ENCODE measurements at places on chromosomes 2 and 18. TPM values are rescaled to one million over a fixed set of nuclear protein-coding genes. Genes with fewer than 3 reads are reported as not detected.
A peak's percentile ranks its signal among the peaks of the same experiment; 100 is the strongest.

DNA sequence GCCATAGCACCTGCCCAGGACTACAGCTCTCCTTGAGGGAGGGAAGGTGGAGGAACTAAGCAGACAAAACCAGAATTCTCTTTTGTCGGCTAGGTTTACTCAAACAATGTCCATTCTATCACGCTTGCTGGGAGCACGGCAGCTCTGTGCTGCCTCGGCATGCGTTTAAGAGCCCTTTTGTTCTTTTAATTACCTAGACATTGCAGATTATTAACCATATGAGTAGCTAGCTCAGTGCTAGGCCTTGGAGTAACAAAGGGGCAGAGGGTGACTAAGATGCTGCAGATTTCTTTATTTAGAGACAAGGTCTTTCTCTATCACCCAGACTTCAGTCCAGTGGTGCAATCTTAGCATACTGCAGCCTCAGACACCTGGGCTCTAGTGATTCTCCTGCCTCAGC lies 11.1 kb downstream of the MSGN1 start:
- DNase-seq = no peak

- no peak for DNase-seq
These were observed 269.3 kb upstream of the SIX2 start for GRCh38 chr2:45278365-45279078.

DNA sequence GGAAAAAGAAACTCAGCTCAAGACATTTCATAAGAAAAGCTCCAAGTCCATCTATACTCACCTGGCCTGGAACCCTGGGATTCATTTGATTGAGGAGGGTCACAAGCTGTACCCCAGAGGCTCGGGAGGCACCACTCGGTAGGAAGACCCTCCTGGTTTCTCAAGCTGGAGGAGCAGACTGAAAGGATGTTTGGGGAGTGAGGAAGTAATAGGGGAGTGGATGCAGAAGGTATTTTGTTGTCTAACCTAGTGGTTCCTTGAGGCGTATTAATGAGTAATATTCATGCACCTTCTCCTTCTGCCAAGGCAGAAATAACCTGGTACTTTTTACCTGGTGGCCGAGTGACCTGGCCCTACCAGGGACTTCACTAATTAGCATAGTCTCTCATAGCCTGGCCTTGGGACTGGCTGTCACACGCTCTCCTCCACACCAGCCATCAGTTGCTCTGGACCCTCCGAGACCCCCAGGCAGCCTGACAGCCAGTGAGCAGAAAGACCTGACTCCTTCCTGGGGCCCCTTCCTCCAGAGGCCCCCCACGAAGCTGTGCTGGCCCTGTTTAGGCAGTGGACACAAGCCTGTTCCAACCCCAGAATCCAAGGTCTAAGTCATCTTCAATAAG lies 161.4 kb downstream of the BCL2 start:
- DNase-seq = peak; percentile 16

GRCh38 chr2:15504882-15505663 lies 56.1 kb downstream of the NBAS start:
- no peak for DNase-seq

DNA sequence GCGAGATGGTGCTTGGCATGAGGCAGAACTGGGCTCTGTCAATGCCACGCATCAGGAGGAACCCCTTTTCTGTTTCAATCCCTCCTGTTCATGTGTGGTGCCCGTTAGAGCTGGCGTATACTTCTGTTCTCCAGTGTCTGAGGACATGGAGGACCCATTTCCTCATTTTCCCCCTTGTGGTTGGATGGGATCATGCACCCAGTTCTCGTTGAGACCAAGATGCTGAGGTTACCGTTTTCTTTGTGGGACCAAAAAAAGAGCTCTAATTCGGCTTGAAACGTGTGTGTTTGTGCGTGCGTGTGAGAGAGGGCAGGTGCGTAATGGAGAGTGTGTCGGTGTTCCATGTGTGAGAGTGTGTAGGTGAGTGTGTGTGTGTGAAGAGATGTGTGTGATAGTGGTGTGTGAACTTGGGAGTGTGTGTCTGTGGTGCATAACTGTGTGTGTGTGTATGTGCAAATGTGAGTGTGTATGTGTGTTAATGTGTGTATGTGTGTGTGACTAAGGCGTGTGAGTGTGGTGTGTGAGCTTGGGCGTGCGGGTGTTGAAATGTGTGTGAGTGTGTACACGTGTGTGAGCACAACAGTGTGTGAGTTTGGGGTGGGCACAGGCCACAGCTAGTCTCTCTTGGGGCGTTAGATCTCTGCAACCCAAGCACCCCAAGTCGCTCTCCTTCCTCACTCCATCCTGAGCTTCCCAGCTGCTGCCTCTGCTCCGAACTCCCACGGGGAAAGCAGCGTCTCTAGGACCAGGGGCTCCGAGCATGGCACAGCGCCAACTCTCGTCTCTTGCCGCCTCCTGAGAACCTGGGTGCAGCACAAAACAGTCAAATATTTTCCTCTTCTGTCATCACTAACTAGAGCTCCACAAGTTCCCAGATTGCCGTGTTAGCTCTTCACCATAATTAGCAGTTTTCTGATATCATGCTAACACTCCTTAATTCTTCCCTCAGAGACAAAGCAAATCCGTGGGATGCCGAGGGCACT lies 75.8 kb downstream of the LONRF2 start:
- no peak for DNase-seq

- DNase-seq = no peak
These were observed 395.8 kb downstream of the MTX2 start for GRCh38 chr2:176665086-176665485.

DNA sequence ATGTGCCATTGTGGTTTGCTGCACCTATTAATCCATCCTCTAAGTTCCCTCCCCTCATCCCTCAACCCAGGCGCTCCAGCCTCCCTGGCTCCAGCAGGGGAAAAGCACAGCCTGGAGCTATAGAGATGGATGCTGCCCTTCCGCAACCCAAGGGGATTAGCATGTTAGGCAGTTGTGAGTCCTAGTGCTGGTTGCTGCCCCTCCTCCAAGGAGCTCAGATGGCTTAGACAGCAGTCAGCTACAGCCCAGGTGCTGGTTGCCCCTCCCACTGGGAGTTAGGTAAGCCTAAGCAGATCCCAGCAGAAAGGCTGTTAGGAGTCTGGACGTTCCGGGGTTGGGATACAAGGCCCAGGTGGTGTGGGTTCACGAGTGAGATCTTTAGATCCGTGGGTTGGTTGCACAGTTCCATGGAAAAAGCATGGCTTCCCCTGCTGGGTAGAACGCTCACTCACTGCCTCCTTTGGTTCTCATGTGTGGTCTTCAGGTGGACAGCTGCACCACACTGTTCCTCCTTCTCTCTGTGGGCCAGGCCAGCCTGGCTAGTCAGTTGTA lies 446.1 kb downstream of the ZNF804A start:
- DNase-seq = no peak

- DNase-seq = no peak
These were observed 22.7 kb upstream of the NFATC1 start for GRCh38 chr18:79372991-79373390.

DNA sequence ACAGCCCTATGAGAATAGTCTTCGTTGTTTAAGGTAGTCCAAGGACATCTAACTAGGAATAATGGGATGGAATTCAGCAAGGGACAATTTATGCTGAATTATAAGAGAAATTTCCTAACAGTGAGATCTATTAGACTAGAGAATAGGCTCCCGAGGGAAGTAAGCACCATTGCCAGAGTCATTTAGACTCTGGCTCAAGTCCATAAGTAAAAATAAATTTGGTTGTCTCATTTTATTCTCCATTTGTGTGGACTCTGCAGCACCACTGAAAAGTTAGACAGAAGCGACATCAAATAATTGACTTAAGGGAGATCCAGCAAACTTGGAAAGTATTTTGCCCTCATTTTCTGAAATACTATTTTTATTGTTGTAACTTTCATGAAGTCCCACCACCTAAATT lies 129.3 kb upstream of the SMIM21 start:
- no peak for DNase-seq

ABCB11 gene
- total RNA-seq = not detected

FAM237A gene
- total RNA-seq = not detected

AFF3 gene
- 2.9 TPM for total RNA-seq

CNTNAP5 gene
- total RNA-seq = not detected

NABP1 gene
- total RNA-seq = 41.1 TPM

HMSD gene
- total RNA-seq = 1.8 TPM

KCNIP3 gene
- total RNA-seq = not detected
